Kidney (tissue), 22 donors: ENCODE measurements at places on chromosomes 1 and 21. TPM values are rescaled to one million over a fixed set of nuclear protein-coding genes. Genes with fewer than 3 reads are reported as not detected.
A peak's percentile ranks its signal among the peaks of the same experiment; 100 is the strongest.

DNA sequence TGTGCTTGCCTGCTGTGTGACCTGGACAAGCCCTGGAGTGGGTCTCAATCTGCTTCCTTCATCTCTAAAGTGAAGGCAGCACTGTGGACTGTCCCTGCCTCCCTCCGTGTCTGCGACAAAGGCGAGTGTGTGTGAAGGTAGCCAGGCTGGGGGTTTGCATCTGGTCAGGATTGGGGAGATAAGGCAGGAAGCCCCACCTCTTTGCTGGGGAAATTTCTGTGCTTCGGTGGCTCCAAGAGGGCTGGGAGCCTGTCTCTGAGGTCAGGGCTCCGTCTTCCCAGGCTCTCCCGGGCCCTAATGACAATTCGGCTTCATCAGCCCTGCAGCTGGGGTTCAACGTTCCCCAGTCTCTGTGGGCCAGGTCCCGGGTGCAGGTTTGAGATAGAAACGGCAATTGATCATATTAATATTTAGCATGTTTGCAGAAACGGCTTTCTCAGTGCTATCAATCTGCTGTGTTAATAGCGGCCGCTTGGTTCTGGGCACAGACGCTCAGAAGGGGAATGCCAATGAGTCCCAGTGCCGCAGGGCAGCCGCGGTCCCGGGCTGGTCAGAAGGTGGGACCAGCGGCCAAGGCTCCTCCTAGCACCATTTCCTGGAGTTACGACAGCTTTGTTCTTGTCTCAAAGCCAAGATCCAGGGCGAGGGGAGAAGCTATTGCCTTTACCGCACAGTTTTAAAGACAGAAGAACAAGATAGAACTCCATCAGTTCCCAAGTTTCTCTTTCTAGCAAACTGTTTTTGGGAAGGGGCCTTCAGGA is 105.7 kb downstream of the PRDM16 start:
- H3K4me1 ChIP-seq = no peaks in the 10 kb centered on the region
- DNase-seq = no peak
- H3K27ac ChIP-seq = peak overlapping the region; percentile 81
- no peaks in the 10 kb centered on the region for H3K27me3 ChIP-seq
- no peak overlapping the region for H3K4me3 ChIP-seq
- H3K36me3 ChIP-seq = no peaks in the 10 kb centered on the region

DNA sequence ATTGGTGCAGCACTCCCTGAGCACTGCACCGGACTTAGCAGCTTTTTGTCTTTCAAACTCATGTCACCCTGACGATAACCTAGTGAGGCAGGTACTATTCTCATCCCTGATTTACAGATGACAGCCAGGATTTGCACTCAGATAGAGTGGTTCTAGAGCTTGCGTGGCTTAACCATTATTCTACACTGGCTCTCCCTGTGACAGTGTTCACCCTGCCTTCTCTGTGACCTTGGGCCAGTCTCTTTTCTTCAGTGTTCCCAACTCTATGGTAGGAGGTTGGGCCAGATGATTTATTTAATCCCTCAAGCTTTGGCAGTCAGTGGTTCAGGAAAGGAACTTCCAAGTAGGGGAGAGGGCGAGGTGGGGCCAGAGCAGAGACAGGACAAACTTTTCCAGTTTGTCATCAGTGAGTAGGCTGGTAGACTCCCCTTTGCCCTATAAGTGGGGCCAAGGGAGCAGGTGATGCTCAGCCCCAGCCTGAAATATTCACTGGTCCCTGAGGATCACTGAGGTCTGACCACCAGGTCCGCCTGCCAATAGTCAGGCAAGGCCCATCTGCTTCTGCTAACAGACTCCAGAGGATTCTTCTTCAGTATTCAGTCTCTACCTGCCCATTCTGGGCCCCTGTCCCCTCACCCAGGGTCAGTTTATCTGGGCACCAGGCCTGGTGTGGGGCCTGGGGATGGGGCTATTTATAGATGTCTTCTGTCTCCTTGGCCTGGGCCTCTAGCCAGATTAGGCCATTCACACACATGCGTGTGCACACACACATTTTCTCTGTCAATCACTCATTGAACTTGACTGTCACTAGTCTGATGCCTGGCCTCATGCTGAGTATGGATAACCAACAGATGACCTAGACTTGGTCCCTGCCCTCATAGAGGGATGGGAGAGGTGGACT is 8.8 kb upstream of the FABP3 start:
- no peaks in the 10 kb centered on the region for H3K27me3 ChIP-seq
- H3K4me1 ChIP-seq = peaks cover 2% of the 10 kb centered on the region
- no peak overlapping the region for H3K4me3 ChIP-seq
- H3K36me3 ChIP-seq = no peaks in the 10 kb centered on the region
- DNase-seq = no peak

DNA sequence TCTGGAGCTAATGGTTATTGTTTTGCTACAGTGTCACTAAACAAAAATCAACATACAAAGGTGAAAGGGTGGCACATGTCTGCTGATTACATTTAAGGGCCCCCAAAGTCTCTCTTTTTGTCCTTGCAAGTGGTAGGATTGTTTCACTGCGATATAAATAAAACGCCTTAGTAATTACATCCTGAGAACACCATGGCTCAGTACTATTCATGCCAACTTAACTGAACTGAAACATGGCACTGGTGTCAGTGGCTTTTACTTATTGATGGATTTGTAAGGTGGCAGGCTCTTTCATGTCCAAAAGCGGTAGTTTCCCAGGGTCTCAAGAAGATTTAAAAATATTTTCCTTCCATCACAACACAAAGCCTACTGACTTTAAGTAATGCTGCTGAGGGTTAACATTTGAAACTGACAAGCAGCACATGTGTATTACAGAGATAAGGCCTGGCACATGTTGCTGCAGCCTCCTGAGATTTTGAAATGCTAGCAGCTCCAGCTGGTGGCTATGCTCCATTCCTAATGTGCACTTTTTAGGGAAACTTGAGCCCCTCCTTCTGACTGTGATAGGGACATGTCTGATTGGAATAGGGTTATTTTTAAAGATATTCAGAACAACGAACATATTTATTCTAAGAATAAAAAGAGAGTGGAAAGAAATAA is 86.8 kb downstream of the ATP1B1 start:
- peak; percentile 45 for DNase-seq
- no peaks in the 10 kb centered on the region for H3K4me1 ChIP-seq
- H3K4me3 ChIP-seq = no peak overlapping the region
- H3K36me3 ChIP-seq = no peaks in the 10 kb centered on the region

The OVAAL gene
- total RNA-seq = not detected

DNA sequence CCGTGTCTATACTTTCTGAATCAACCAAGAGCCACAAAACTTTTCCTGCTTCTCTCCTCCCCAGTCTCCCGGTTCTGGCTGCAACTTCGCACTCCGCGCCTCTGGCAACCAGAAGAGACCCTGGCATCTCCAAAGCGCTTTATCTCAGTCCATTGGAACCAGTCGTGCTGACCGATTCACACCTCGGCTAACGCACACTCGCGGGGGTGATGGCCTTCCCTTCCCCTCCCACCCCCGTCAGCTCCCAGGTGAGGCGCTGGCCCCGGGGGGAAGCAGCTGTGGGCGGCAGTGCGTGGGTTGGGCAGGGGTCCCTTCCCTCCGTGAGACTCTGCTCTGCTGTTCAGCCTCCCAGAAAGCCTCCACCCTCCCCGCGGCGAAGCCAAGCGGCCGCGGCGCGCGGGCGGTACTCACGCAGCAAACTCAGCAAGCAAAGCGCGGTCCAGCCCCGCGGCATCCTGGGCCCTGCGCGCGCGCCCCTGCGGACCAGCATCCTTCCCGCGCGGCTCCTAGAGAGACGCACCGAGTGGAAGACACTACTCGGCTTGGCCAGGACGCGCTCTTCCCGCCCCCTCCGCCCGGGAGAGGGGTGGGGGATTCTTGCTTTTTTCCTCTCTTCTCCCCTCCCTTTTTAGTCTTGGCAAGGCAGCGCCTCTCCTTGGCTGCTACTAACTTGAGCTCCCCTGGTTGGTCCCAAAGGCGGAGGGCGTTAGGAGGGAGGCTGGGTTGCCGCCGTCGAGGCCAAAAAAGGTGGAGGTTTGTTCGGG is at the start of gene CD34:
Gene CD34 (minus strand): TSS at position 535 of the 764 bp plus-strand sequence. CDS start 45 bp downstream, at position 490.
- H3K27me3 ChIP-seq = no peaks in the 10 kb centered on the region
- H3K36me3 ChIP-seq = no peaks in the 10 kb centered on the region
- H3K27ac ChIP-seq = peak within 1 kb of the TSS; percentile 69
- no peak for DNase-seq

GRCh38 chr1:38852780-38853179 is 6.8 kb downstream of the RRAGC start:
- no peak for DNase-seq
- H3K4me3 ChIP-seq = no peak overlapping the region
- no peaks in the 10 kb centered on the region for H3K4me1 ChIP-seq

- no peaks in the 10 kb centered on the region for H3K27me3 ChIP-seq
- no peak overlapping the region for H3K27ac ChIP-seq
- no peaks in the 10 kb centered on the region for H3K36me3 ChIP-seq
Measured at GRCh38 chr1:60090655-60091054, 17.1 kb upstream of the C1orf87 start.

- no peak overlapping the region for H3K27ac ChIP-seq
- H3K4me1 ChIP-seq = no peaks in the 10 kb centered on the region
- no peaks in the 10 kb centered on the region for H3K27me3 ChIP-seq
- no peak for DNase-seq
- no peak overlapping the region for H3K4me3 ChIP-seq
Measured at GRCh38 chr1:164667001-164667400, 108.0 kb downstream of the PBX1 start.

- H3K27ac ChIP-seq = no peak overlapping the region
- no peak overlapping the region for H3K4me3 ChIP-seq
- no peaks in the 10 kb centered on the region for H3K27me3 ChIP-seq
- peak; percentile 18 for DNase-seq
- H3K36me3 ChIP-seq = no peaks in the 10 kb centered on the region
Measured at GRCh38 chr21:28704746-28705145, 287.9 kb downstream of the LTN1 start.

The PCAT6 gene
- total RNA-seq = 2.0 TPM

The VSIG8 gene
- not detected for total RNA-seq

The TCP10L gene
- 2.2 TPM for total RNA-seq

The HSD3B1 gene
- not detected for total RNA-seq

The SHCBP1L gene
- not detected for total RNA-seq

The FMO4 gene
- total RNA-seq = 10.6 TPM

The PIGP gene
- 23.7 TPM for total RNA-seq

The SPOCD1 gene
- total RNA-seq = 0.98 TPM

The TNFRSF1B gene
- total RNA-seq = 47.1 TPM

GRCh38 chr1:42931911-42932422 is 26.7 kb downstream of the SLC2A1 start:
- H3K27me3 ChIP-seq = no peaks in the 10 kb centered on the region
- peaks cover 19% of the 10 kb centered on the region for H3K4me1 ChIP-seq
- H3K36me3 ChIP-seq = peaks cover 4% of the 10 kb centered on the region

The TGFB2 gene
- total RNA-seq = 12.2 TPM
